ENCODE measurements at places on chromosomes 11 and 22.
A peak's percentile ranks its signal among the peaks of the same experiment; 100 is the strongest.

GRCh38 chr11:118628031-118628430 is 20.6 kb downstream of the PHLDB1 start:
- DNase-seq = no peak

DNA sequence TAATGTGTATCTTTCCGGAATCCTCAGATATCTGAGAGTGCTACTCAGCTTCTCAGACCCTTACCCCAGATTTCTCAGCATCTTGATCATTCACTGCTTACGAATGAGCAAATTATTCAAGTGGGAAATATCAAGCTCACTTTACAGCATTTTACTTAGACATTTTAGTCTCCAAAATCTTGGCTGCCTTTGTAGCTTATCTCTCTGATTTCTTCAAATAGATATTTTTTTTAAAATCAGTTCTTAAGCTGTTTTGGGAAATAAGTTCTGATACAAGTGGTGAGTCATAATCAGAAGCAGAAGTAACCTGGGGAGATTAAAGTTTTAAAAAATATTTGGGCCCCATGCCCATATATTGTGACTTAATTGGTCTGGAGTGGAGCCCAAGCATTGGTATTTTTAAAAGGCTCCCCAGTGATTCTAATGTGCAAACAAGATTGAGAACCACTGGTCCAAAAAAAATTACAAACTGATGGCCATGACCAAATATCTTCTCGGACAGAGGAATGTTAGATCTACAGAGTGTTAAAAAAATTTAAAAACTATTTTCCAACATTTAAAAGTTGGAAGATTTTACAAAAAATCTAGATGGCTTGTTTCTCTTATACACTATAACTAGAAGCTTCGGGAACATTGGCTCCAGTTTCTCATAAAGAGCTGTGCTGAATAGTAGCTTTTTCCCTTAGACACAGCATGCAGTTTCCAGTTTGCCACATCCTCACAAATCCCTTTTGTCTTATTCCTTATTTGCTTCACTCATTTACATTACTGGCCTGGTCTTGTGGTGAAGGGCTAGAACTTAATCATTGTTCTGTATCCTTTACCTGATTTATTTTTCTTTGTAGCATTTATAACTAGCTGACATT is 87.8 kb upstream of the BMAL1 start:
- DNase-seq = no peak

- no peak for DNase-seq
Observed at GRCh38 chr11:111918390-111919256, at the start of gene C11orf52. C11orf52 (plus strand) TSS chr11:111918913; CDS start chr11:111918973, 60 bp downstream.

DNA sequence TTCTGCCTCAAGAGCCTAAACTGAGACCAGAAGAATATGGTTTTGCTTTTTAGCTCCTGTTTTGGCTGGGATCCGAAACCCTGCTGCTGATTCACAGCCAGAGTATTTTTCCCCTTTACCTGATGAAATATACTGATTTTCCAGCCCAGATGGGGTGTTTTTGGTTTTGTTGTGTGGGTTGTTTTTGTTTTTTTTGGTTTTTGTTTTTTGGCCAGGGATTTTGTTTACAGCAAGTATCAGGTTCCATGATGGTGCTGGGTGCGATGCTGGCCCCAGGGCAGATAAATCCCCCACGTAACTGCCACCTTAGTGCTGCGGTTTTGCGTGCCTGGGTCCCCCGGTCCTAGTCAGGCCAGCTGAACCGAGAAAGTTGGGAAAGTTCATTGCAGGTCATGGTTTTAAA is 103.7 kb downstream of the ZBTB16 start:
- DNase-seq = no peak

DNA sequence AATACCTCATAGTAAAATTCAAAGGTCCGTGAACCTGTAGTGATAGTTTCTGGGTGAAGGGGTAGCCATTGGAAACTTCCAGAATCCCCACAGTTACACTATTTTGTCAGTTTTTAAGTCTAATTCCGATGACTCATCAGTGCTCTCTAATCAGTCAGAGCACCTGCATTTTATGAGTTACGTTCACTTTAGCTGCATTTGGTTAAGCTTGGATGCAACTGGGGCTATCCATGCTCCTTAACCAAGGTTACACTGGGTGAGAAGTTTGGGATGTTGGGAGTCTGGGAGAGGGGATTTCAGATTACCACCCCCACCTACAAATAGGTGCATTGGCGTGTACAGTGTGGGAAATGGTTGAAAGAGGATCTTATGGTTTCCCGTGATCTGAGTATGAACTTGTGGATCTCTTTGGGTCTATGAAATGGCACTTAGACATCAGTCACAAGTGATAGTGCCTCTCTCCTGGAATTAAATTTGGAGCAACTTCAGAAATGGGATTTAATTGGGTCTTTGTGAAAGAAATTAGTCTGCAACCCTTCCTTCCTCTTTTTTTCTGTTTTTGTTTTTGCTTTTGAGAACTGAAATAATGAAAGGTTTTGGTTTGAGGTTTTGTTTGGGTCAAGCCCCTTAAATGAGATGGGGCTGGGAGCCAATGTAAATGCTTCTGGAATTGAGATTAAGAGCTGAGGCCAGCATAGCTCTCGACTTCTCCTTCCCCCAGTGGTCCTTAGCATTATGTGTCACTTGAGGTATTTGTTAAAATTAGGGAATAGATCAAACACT is 31.5 kb downstream of the EHF start:
- DNase-seq = no peak

- peak; percentile 37 for DNase-seq
Observed at GRCh38 chr11:74714904-74715303, 16.3 kb downstream of the CHRDL2 start.

- DNase-seq = no peak
Observed at GRCh38 chr11:121132211-121132976, 31.4 kb downstream of the TECTA start.

- DNase-seq = peak; percentile 20
Observed at GRCh38 chr22:46366801-46367706, 31.5 kb downstream of the TRMU start.

DNA sequence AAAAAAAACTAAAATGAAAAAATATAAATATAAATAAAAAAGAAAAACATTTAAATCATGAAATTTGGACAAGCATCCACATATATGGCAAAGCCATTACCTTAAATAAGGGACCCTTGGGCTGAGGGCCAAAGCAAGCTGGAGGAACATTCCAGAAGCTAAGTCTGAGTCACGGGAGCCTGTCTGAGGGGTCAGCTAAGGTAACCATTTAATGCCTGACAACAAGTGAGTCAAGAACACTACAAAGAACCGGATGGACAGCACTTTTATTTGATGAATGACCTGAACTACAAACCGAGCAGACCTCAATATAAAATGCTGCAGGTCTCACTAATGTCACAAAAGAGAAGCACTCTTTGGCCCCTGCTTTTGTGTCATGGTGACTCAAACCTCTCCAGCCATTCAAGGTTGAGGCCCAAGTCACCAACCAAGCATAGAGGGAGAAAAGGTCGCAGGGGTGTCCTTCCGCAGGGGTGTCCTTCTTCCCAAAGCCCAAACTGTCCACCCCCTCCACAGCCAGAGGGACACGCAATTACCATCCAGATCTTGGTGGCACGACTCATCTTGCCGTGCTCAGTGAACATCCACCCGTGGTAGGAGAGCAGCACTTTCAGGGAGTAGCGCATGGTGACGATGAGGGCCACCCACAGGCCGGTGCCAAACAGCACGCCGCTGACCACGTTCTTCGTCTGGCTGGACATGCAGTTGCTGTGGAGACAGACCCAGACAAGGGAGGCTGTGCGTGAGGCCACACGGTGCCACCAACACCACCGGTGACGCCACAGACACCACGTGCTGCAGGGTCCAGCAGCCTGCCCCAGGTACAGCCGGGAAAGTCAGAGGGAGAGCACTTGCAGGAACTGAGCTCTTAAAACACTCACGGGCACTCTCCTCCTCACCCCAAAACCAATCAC is 34.5 kb downstream of the CPT1A start:
- DNase-seq = no peak

GRCh38 chr11:116742104-116742503 is 30.7 kb downstream of the BUD13 start:
- DNase-seq = no peak

GRCh38 chr11:64268025-64268892 is 16.2 kb downstream of the BAD start:
- no peak for DNase-seq

DNA sequence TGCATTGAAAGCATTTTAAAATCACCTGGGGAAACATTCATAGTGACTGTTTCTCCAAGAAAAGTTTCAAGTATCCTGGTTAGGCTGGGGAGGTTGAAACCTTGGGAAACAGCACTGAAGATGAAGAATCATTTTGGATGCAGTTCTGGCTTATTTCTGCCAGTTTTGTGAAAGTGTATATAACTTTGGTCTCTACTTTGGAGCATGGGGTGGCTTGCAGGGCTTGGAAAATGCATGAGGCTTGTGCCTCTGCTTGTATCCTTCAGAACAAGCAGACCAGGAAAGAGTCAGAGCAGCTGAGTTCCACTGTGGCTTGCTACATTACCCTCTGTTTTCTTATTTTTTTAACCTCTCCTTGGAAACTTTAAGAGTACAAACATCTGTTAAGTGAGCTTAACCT is 19.5 kb downstream of the SLC5A12 start:
- DNase-seq = no peak

DNA sequence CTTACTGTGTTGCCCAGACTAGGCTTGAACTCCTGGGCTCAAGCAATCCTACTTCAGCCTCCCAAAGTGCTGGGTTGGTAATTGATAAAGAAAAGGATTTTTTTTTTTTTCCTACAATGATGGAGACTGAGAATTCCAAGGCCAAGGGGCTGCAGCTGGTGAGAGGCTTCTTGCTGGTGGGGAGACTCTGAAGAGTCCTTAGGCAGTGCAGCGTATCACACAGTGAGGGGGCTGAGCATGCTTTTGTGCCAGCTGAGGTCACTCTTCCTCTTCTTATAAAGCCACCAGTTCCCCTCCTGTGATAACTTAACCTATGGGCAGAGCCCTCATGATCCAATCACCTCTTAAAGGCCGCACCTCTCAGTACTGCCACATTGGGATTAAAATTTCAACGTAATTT is 28.2 kb upstream of the CCDC81 start:
- DNase-seq = no peak

DNA sequence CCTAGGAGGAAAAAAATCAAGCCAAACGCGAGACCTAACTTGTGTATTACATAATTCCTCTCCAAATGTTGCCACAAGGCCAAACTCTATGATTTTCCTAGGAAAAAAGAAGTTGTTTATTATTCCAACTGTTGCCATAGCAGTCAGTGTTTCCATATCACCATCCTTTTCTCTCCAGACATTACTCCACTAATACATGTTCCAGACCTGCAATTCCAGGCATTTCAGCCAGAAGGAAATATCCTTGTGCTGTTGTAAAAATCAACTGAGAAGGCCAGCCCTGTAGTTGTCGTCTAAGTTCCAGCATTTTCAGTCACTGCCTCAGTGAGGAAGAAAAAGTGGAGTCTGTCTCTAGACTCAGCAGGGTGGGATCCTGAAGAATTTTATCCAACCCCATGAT is 33.1 kb upstream of the PAMR1 start:
- no peak for DNase-seq

DNA sequence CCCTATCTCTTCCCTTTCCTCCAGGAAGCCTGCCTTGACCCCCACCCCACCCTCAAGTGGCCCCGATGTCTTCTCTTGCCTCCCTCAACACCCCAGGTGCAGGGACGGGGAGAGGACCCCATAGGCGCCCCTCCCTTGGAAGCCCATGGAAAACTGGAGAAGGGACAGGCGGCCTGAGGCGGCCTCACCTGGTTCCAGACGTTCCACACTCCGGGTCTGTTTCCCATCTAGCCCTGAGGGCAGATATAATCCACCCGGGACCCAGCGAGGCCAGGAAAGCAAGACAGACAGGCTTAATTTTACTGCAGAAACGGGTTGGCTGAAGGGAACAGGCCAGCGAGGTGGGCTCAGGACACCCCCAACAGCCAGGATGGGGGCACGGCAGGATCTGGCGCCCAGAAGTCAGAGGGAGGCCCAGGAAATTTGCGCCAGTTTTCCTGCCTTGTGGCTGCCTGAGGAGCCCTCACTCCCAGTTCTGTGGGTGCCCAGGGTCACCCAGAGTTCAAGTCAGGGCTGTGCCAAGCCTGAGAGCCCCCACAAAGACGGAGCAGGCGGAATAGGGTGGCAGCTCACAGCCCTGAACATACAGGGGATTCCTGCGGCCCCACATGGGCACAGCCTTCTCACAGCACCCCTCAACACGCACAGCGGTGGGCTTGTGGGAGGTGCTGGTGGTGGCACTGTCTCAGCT is 3.0 kb upstream of the SIGIRR start:
- DNase-seq = peak; percentile 2

GRCh38 chr11:65649656-65650546 is 12.0 kb downstream of the SIPA1 start:
- DNase-seq = no peak

GRCh38 chr22:22811016-22812009 is 76.3 kb upstream of the IGLL5 start:
- no peak for DNase-seq

- no peak for DNase-seq
Observed at GRCh38 chr11:34006876-34007275, 44.7 kb upstream of the CAPRIN1 start.

- DNase-seq = no peak
Observed at GRCh38 chr11:64438986-64439771, 80.2 kb downstream of the RPS6KA4 start.

DNA sequence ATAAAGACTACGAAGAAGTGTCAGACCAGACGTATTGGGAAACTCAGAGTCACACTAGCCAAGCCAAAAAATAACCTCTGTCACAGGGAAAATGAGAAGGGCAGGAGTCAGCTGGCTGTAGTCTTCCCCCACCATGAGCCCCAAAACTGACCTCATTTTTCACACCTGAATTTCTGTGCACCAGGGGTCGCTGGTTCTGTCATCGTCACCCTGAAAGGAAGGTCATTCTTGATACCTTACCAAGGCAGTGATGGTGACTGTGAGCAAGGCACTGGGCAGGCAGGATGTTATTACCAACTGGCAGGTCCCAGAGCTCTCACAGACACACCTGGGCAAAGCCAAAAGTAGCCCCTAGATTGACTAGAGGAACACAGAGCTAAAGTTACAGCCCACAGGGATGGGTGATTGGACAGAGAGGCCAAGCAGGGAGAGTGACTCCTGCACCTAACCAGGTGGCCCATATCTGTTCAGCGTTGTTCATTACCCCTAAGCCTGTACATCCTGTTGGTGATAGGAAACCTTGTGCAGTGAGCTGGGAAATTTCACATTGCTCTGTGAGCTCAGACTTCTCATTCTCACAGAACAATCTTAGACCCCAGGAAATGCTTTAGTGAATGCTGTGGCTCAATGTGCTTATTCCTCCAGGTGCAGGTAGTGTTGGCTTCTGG is 32.3 kb upstream of the OR56A1 start:
- DNase-seq = no peak

GRCh38 chr22:19121631-19122142 is 525 bp downstream of the DGCR2 start:
- DNase-seq = peak; percentile 36

DNA sequence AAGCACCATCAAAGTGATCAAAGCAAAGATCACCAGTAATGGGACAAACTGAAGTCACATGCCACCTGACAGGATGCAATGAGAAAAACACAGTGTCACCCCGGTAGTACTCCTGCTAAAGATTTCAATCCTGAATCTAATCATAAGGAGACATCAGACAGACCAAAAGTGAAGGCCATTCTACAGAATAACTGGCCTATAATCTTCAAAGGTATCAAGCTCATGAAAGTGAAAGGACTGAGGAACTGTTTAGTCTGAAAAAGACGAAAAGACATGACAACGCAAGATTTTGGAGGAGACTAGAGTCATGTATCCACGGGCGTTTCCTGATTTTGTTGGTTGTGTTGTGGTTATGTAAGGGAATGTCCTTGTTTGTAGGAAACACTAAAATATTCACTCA is 42.4 kb upstream of the TSKU start:
- DNase-seq = no peak

All from activated CD8-positive, alpha-beta T cell treated with anti-CD3 and anti-CD28 coated beads for 36 hours (primary cell).